ENCODE measurements at places on chromosomes 16 and 17. TPM values are rescaled to one million over a fixed set of nuclear protein-coding genes. Genes with fewer than 3 reads are reported as not detected.

The NUPR1 gene
- total RNA-seq, result 43.7 TPM

The KIF19 gene
- total RNA-seq, result not detected

The FLCN gene
- 102 TPM for total RNA-seq

The CDH1 gene
- total RNA-seq, result not detected

The TM4SF5 gene
- total RNA-seq, result not detected

The SEPTIN12 gene
- not detected for total RNA-seq

The KSR1 gene
- 32.8 TPM for total RNA-seq

The HES7 gene
- total RNA-seq, result not detected

The WNT9B gene
- total RNA-seq, result not detected

The DOC2A gene
- 0.23 TPM for total RNA-seq

The CTRL gene
- 0.38 TPM for total RNA-seq

The ST6GALNAC1 gene
- total RNA-seq, result not detected

The SLC9A5 gene
- total RNA-seq, result 1.5 TPM

The PRMT7 gene
- 32.9 TPM for total RNA-seq

The CLEC10A gene
- 0.70 TPM for total RNA-seq

The CLEC19A gene
- total RNA-seq, result not detected

The VPS25 gene
- total RNA-seq, result 64.7 TPM

The C16orf87 gene
- 7.5 TPM for total RNA-seq

The HOXB2 gene
- 3.8 TPM for total RNA-seq

The GNAO1 gene
- not detected for total RNA-seq

The SRP68 gene
- total RNA-seq, result 33.0 TPM

The TSR3 gene
- 68.2 TPM for total RNA-seq

The RNF222 gene
- total RNA-seq, result not detected

The RCVRN gene
- not detected for total RNA-seq

The NPIPA3 gene
- 1.2 TPM for total RNA-seq

The ZG16 gene
- total RNA-seq, result not detected

The PSMB10 gene
- total RNA-seq, result 64.9 TPM

The ATP1B2 gene
- total RNA-seq, result not detected

The GALK1 gene
- 47.5 TPM for total RNA-seq

The VPS9D1 gene
- 5.6 TPM for total RNA-seq

The CLEC18A gene
- 9.2 TPM for total RNA-seq

The TUBB3 gene
- total RNA-seq, result 447 TPM

The FBXO39 gene
- 0.82 TPM for total RNA-seq

The DOC2B gene
- not detected for total RNA-seq

The LLGL2 gene
- 0.59 TPM for total RNA-seq

The SCGB1C2 gene
- not detected for total RNA-seq

The LDHD gene
- 0.12 TPM for total RNA-seq

Data from smooth muscle cell of the coronary artery (primary cell).